ENCODE measurements at places on chromosomes 1 and 21.

DNA sequence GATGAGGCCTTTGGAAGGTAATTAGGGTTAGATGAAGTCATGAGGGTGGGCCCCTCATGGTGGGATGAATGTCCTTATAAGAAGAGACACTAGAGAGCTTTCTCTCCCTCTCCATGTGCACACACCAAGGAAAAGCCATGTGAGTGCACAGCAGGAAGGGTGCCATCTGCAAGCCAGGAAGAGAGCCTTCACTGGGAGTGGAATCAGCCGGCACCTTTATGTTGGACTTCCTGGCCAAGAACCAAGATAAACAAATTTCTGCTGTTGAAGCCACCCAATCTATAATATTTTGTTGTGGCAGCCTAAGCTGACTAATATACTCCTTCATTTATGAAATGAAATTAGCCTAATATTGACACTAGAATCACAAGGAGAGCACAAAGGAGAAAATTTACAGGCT lies 38.2 kb upstream of the PKP1 start:
- H3K36me3 ChIP-seq = no peaks in the 10 kb centered on the region
- H3K4me1 ChIP-seq = no peaks in the 10 kb centered on the region
- H3K27ac ChIP-seq = no peak overlapping the region
- no peak for DNase-seq

GRCh38 chr1:67846538-67846937 lies 13.3 kb upstream of the GNG12 start:
- H3K27ac ChIP-seq = no peak overlapping the region
- peaks cover 10% of the 10 kb centered on the region for H3K27me3 ChIP-seq
- H3K4me1 ChIP-seq = no peaks in the 10 kb centered on the region
- DNase-seq = no peak

- no peaks in the 10 kb centered on the region for H3K4me1 ChIP-seq
- no peaks in the 10 kb centered on the region for H3K36me3 ChIP-seq
- H3K27ac ChIP-seq = no peak overlapping the region
- H3K27me3 ChIP-seq = no peaks in the 10 kb centered on the region
- no peak for DNase-seq
- H3K4me3 ChIP-seq = no peak overlapping the region
Observed at GRCh38 chr1:206839857-206840256, 25.6 kb upstream of the IL20 start.

- DNase-seq = no peak
- no peak overlapping the region for H3K27ac ChIP-seq
- H3K36me3 ChIP-seq = no peaks in the 10 kb centered on the region
- no peaks in the 10 kb centered on the region for H3K27me3 ChIP-seq
- no peak overlapping the region for H3K4me3 ChIP-seq
Observed at GRCh38 chr1:206833106-206833680, 32.2 kb upstream of the IL20 start.

DNA sequence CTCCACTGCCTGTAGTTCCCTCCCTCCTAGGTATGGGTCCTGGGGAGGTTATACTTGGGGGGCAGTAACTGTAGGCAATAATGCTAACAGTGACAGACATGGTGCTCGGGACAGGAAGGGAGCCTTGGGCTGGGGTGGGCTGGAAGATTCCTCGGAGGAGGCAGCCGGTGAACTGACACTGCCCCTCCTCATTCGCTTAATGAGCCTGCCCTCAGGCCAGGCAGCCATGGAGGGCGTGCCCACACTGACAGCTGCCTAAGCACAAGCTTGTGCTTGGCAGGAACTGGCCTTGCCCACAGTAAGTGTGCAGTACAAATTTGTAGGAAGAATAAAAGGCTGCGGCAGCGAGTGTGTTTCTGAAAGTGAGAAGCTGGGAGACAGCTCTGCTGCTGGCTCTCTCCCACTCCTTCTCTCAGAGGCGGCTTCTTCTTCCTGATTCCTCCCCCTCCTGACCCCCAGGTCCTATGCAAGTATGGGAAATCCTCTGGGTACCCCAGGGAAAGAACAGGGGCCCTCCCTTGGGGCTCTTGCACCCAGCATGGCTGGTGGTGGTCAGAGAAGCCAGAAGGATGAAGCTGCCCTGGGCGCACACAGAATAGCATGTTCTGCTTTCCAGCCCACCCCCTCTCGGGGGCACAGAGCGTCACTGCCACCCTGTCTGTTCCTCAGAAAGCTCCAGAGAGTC lies 23.6 kb downstream of the OPTC start:
- no peak overlapping the region for H3K27ac ChIP-seq
- peaks cover 4% of the 10 kb centered on the region for H3K27me3 ChIP-seq
- no peak overlapping the region for H3K4me3 ChIP-seq
- no peak for DNase-seq
- no peaks in the 10 kb centered on the region for H3K36me3 ChIP-seq
- no peaks in the 10 kb centered on the region for H3K4me1 ChIP-seq

GRCh38 chr1:5962265-5963105 lies 29.7 kb downstream of the NPHP4 start:
- no peaks in the 10 kb centered on the region for H3K4me1 ChIP-seq
- H3K27me3 ChIP-seq = no peaks in the 10 kb centered on the region
- no peak for DNase-seq
- H3K4me3 ChIP-seq = no peak overlapping the region
- no peak overlapping the region for H3K27ac ChIP-seq

GRCh38 chr1:212794561-212795014 lies 2.9 kb downstream of the TATDN3 start:
- peak; percentile 29 for DNase-seq
- H3K27ac ChIP-seq = peak overlapping the region; percentile 73
- peaks cover 26% of the 10 kb centered on the region for H3K36me3 ChIP-seq
- H3K4me1 ChIP-seq = peaks cover 40% of the 10 kb centered on the region

DNA sequence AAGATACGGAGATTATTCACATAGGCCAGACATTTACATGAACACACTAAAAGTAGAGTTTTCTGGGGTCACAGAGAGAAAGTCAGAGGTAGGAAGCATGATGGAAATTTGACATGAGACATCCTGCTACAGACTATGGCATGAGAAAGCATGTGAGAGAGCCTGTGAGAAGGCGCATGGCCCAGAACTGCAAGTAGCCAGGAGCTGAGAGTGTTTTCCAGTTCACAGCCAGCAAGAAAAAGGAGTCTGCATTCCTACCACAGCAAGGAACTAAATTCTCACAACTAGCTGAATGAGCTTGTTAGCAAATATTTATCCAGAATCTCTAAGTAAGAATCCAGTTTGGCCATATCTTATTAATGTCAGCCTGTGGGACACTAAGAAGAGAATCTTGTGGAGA lies 673.3 kb downstream of the BRINP3 start:
- no peak overlapping the region for H3K4me3 ChIP-seq
- H3K36me3 ChIP-seq = no peaks in the 10 kb centered on the region
- H3K4me1 ChIP-seq = no peaks in the 10 kb centered on the region
- H3K27ac ChIP-seq = no peak overlapping the region

- peaks cover 6% of the 10 kb centered on the region for H3K4me1 ChIP-seq
- no peaks in the 10 kb centered on the region for H3K36me3 ChIP-seq
- H3K4me3 ChIP-seq = peak overlapping the region; percentile 57
- DNase-seq = no peak
Observed at GRCh38 chr1:85576266-85576641, 4.3 kb upstream of the CCN1 start.

DNA sequence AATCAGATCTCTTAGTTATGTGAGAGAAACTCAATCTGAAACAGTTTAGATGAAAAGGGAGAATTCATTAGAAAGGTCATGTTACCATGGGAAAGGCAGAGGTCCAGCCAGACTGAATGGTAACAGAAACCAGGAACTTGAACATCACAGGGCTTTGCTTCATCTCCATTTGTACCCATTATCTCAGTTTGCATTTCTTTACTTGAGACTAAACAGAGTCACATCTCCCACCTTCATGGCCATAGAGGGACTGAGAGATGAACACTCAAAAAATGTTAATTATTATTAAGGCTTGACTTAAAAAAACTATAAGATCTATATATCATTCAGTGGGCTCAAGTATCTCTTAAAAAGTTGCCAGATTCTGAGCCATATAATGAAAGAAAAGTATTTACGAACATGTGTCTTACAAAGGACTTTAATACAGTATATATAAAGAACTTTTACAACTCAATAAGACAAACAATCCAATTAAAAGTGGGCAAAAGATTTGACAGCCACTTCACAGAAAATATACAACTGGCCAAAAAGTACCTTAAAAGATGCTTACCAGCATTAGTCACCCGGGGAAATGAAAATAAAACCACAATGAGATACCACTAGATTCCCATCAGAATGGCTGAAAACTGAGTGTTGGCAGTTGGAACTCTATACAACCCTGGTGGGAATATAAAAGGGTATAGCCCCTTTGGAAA lies 13.2 kb downstream of the KYAT3 start:
- no peak for DNase-seq
- no peaks in the 10 kb centered on the region for H3K27me3 ChIP-seq
- no peak overlapping the region for H3K4me3 ChIP-seq
- H3K36me3 ChIP-seq = peaks cover 51% of the 10 kb centered on the region
- H3K27ac ChIP-seq = 0 out of 2 replicates have a peak overlapping the region, but pooled peaks have one; percentile 6
- H3K4me1 ChIP-seq = peaks cover 25% of the 10 kb centered on the region

DNA sequence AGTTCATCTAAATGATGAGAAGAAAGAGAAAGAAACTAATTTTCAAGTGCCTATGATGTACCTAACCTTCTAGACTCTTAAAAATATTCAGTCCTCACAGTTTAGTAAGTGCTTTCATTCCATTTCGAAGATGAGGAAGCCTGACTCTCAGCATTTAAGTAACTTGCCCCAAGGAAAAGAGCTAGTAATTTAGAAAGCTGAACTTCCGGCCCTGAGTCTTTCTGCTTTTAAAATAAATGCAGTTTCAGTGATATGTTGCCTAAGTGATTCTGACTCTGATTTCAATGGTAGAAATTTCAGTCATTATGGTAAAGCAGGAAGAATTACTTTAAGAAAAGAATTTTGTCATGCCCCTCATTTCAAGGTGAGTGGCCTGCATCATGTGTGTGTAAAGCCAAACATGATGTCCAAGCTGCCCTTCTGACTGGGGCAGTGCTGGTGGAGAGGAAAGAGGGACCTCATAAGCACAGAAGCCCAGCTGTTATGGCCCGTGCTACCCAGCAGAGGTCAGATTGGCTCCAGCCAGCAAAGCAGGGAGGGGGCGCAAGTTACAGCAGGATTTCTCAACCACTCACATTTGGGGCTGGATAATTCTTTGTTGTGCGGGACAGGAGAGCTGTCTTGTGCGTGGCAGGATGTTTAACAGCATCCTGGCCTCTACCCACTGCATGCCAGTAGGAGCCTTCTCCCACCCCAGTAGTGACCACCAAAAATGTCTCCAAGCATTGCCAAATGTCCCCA lies 10.7 kb downstream of the ATP1A4 start:
- peaks cover 56% of the 10 kb centered on the region for H3K27me3 ChIP-seq
- H3K27ac ChIP-seq = no peak overlapping the region
- no peak for DNase-seq
- H3K4me3 ChIP-seq = no peak overlapping the region

- no peaks in the 10 kb centered on the region for H3K36me3 ChIP-seq
- H3K4me1 ChIP-seq = peaks cover 8% of the 10 kb centered on the region
- H3K27me3 ChIP-seq = no peaks in the 10 kb centered on the region
- H3K27ac ChIP-seq = no peak overlapping the region
- no peak overlapping the region for H3K4me3 ChIP-seq
Observed at GRCh38 chr1:234928642-234929041, 200.0 kb downstream of the TOMM20 start.

GRCh38 chr21:15567191-15567590 lies 162.6 kb upstream of the USP25 start:
- H3K27me3 ChIP-seq = no peaks in the 10 kb centered on the region
- DNase-seq = no peak
- no peaks in the 10 kb centered on the region for H3K36me3 ChIP-seq
- no peak overlapping the region for H3K27ac ChIP-seq
- no peak overlapping the region for H3K4me3 ChIP-seq
- no peaks in the 10 kb centered on the region for H3K4me1 ChIP-seq

DNA sequence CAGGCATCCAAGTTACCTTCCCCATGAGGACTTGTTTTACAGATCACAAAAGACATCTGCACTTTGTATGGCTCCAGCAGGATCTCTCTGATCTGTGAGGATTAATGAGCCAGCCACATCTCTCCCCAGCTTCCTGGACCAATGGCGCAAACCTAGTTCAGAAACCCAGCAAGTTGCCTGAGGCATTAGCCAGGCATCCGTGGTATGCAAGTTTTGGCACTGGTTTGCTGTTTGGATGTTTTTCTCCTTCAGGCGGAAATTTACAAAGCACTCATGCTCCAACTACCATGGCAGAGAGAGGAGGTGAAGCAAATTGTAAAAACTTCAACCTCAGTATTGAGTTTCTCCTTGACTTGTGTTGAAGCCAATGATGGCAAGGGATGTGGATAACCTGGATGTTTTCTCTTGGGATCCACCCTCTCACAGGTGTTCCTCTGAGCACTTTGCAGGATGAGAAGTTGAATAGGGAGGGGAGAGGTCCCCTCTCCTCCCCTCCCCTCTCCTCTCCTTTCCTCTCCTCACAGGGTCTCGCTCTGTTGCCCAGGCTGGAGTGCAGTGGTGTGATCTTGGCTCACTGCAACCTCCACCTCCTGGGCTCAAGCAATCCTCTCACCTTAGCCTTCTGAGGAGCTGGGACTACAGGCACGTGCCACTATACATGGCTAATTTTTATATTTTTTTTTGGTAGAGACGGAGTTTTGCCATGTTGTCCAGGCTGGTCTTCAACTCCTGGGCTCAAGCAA lies 25.6 kb upstream of the ENO1 start:
- no peaks in the 10 kb centered on the region for H3K27me3 ChIP-seq
- no peak overlapping the region for H3K27ac ChIP-seq
- peaks cover 8% of the 10 kb centered on the region for H3K4me1 ChIP-seq
- DNase-seq = no peak
- H3K36me3 ChIP-seq = no peaks in the 10 kb centered on the region

DNA sequence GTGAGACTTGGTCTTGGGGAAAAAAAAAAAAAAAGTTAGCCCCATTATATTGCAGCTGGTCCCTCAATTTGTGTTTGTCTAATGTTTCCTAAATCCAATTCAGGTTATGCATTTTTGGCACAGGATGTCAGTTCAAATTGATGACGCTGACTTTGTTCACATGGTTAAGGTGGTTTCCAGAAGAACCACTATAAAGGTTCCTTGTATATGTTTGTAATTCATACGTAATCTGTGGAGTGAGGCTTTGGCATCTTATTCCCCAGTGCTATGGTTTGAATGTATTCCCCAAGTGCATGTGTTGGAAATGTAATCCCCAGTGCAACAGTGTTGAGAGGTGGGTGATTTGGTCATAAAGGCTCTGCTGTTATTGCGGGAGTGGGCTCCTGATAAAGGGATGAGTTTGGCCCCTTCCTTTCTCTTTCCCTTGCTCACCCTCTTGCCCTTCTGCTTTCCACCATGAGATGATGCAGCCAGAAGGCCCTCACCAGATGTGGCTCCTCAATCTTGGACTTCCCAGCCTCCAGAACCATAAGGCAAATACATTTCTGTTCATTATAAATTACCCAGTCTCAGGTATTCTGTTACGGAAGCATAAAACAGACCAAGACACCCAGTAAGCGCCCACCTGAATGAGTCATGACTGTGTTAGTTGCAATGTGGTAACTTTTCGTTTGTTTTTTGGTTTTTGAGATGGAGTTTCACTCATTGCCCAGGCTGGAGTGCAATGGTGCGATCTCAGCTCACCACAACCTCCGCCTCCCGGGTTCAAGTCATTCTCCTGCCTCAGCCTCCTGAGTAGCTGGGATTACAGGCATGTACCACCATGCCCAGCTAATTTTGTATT lies 19.5 kb upstream of the HLCS start:
- peaks cover 17% of the 10 kb centered on the region for H3K4me1 ChIP-seq
- H3K4me3 ChIP-seq = no peak overlapping the region

- no peak for DNase-seq
- H3K27ac ChIP-seq = no peak overlapping the region
- no peaks in the 10 kb centered on the region for H3K4me1 ChIP-seq
- H3K36me3 ChIP-seq = no peaks in the 10 kb centered on the region
- H3K4me3 ChIP-seq = no peak overlapping the region
Observed at GRCh38 chr21:28822486-28823335, 170.0 kb downstream of the LTN1 start.

Data from DND-41 (cell line).